ENCODE measurements at places on chromosomes 1 and 21.

GRCh38 chr1:6554907-6555778, at the start of gene TAS1R1:
Gene TAS1R1 (plus strand): TSS chr1:6555307. CDS start chr1:6555374, 67 bp downstream.
- no peak for DNase-seq

DNA sequence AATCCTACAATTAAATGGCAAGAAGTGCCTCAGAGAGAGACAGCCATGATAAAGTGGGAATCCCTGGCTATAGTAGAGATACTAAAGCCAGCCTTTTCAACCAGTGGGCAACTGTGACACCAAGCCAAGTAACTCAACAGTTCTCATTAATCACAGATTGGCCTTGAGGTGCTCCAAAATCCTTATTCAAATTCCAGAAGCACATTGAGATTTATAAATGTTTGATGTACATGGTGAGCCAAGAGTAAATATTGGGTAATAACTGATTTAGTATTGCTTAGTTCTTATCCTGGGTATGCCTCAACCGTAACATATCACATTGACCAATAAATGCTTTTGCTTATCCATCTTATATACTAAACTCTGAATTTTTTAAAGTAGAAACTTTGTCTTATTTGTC, 17.1 kb downstream of the HAO2 start:
- DNase-seq: no peak

GRCh38 chr1:233230011-233230410, 65.5 kb downstream of the PCNX2 start:
- DNase-seq: no peak

DNA sequence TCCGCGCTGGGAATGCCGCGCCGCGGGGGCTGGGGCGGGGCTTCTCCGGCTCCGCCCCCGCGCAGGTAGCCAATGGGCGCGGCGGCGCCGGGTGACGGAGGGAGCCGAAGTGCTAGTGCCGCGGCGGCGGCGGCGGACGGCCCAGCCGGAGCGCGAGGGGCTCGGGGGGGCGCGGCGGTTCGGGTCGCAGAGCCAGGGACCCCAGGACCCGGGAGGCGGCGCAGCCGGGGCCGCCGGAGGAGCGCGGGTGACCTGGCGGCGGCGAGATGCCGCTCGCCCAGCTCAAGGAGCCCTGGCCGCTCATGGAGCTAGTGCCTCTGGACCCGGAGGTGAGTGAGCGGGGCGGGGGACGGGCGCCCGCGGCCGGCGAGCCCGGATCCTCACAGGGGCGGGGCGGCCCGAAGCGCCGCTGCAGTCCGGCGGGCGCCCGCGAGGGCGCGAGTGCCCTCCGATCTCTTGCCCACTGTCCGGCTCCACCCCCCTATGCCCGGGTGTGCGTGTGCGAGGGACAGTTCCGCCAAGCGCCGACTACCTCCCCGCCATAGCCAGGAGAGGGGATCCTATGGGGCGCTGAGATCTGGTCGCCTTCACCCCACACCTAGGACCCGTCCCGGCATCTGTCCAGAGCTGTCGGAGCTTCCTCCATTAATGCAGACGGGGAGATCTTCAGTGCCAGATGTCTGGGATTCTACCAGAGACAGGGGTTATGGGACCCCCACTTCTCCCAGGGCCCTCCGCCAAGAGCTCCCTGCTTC, at the start of gene RPS6KA1:
RPS6KA1 (plus strand) TSS at position 107 of the 755 bp plus-strand sequence; CDS start at position 267, 160 bp downstream.
- DNase-seq: peak; percentile 51

DNA sequence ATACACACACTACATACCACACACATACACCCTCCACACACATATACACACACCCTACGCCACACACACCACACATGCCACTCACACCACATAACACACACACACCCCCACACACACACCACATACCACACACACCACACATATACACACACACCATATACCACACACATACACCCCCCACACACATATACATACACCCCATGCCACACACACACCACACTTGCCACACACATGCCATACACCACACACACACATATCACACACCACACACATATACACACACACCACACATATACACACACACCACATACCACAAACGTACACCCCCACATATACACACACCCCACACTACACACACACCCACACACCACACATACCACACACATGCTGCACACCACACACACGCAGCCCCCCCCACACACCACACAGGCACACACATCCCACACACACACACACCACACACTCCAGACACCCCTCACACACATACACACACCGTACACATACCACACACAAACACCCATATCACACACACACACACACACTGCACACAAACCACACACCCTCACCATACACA, 76.7 kb upstream of the TMPRSS2 start:
- DNase-seq: no peak

DNA sequence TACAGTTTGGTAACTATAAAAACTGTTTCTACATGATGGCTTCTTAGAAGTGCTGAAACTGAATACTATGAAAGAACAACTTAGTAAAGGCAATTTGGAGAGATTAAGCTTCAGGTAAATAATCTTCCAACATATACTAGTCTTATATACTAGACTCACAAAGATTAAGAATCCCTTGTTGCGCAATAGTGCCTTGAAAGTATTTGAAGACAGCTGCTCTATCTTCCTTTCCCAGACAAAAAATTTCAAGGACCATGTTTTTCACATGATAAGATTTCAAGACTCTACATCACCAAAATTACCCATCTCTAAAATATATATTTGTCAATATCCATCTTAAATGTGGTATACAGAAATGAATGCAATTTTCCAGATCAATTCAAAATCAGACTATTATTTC, 37.7 kb upstream of the ASPM start:
- DNase-seq: no peak

DNA sequence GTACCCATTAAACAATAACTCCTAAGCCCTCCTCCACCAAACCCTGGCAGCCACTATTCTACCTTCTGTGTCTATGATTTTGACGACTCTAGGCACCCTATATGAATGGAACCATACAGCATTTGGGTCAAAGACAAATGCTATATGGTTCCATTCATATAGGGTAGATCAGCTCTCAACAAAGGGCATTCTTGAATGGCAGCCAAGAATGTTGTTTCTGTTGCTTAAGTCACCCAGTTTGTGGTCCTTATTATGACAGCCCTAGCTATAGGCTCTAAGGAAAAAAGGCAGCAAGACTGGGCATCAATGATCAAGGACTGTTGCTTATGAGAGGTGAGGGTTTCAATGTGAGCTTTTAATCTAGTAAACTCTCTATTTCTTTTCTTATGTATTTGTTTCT, 4.7 kb upstream of the SLC5A9 start:
- DNase-seq: no peak

DNA sequence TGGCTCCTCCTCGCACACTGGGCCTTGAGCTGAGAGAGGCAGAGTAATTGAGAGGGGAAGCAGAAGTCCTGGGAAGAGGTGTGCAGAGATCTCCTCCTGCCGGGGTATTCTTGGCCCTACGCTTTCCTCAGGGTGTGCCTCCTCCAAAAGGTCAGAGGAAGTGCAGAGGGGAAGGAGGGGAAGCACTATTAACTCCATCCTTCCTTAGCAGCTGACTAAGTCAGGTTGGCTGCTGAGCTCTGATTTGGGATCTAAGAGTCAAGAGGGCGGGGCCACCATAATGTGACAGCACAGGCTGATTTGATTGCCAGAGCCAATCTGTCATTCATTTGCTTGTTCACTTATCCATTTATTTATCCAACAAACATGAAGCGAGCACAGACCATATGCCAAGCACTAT, 12.3 kb downstream of the ATP2B4 start:
- DNase-seq: no peak

GRCh38 chr1:28354121-28354520, 15.4 kb upstream of the PHACTR4 start:
- no peak for DNase-seq

- DNase-seq: no peak
Measured at GRCh38 chr1:153415850-153416570, at the start of gene S100A7A. Gene S100A7A (plus strand): TSS chr1:153416520. CDS start chr1:153418083, 1,563 bp downstream.

DNA sequence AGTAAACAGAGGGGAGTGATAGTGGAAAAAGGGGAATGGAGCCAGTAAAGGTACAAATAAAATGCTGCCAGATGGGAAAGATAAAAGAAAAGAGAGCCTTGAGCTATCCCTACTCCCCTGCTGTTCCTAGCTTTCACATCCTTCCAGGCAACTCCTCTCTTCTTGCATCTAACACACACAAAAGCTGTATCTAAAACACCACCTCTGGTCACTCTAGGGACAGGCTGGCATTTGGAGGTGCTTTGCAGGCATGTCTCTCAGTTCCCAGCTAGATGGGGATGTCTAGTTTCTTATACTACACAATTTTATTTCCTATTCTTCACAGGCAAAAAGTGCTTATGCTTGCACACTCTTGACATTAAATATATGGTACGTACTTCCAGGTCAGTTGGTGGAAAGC, 185.1 kb upstream of the ST6GALNAC5 start:
- no peak for DNase-seq

DNA sequence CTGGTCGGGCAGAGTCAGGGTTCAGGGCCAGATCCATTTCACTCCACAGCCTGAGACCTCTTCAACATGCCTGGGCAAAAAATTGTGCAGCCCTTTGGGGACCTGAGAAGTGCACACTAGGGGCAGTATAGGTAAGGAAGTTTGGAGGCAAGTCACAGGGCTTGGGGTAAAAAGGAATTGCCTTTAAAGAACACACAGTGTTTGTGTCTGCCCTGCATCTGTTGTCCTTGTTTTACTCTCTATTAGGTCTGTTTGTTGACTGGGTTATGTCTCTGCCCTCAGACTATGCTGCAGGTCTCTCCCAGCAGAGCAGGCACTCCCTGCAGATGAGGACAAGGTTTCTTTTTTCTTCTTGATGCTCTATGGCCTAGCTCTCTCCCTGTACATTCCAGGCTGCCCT, 22.0 kb downstream of the LDLRAD2 start:
- DNase-seq: no peak

Data from SK-N-DZ (cell line).